ENCODE measurements at places on chromosomes 7 and 10.

DNA sequence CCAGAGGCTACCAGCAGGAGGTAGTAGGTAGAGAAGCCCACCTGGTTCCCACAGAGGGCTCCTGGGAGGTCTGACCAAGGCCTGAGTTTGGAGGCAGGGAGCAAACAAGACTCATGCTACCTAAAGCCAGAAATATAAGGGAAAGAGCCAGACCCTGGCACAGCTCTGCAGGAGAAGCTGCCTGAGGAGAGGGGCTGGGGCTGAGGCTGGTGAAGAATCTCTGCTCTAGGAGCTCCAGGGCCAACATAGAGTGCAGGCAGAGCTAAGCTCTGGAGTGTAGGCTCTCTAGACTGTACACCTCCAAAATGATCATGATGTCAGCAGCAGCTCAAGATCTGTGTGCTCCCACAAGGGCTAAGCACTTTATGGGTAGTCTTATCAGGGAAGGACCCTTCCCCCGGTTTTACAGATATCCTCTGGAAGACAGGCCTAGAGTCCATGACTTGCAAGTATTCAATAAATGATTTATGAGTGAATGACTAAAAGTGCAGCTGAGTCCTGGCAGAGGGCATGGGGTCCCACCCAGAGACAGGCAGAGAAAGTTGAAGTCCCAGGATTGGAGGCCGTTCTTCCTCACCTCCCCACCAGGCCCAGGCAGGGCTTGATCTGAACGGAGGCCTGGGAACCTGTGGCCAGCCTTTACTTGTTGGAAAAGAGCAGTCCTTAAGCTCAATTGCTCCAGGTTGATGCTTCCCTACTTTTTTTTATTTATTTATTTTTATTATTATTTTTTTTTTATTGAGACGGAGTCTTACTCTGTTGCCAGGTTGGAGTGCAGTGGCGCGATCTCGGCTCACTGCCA lies 71.5 kb upstream of the LRRC4 start:
- DNase-seq = no peak

DNA sequence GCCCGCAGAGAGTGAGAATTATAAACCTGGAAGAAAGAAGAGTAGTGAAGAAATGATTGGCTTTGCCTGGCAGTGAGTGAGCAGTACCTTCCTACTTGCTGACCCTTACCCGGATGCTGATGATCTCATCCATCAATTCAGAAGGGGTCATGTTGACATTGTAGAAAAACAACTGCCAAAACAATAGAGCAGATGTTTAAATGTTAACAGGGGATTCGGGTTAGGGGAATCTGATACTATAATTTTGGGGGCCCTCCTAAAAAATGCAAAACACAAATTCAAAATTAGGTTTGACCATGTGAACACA lies 78.1 kb downstream of the MYOF start:
- no peak for DNase-seq

GRCh38 chr7:47351233-47352154 lies 230.4 kb downstream of the TNS3 start:
- DNase-seq = no peak

DNA sequence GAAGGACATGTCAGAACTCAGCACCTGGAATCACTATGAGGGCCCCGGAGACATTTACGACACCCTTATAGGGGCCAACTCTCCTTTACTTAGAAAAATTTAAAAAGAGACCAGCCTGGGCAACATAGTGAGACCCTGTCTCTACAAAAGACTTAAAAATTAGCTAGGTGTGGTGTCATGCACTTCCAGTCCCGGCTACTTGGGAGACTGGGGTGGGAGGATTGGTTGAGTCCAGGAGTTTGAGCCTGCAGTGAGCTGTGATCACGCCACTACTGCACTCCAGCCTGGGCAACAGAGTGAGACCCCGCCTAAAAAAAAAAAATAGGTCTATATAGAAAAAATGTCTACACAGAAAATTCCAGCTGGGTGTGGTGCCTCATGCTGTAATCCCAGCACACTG lies 7.5 kb upstream of the CYTH3 start:
- no peak for DNase-seq

DNA sequence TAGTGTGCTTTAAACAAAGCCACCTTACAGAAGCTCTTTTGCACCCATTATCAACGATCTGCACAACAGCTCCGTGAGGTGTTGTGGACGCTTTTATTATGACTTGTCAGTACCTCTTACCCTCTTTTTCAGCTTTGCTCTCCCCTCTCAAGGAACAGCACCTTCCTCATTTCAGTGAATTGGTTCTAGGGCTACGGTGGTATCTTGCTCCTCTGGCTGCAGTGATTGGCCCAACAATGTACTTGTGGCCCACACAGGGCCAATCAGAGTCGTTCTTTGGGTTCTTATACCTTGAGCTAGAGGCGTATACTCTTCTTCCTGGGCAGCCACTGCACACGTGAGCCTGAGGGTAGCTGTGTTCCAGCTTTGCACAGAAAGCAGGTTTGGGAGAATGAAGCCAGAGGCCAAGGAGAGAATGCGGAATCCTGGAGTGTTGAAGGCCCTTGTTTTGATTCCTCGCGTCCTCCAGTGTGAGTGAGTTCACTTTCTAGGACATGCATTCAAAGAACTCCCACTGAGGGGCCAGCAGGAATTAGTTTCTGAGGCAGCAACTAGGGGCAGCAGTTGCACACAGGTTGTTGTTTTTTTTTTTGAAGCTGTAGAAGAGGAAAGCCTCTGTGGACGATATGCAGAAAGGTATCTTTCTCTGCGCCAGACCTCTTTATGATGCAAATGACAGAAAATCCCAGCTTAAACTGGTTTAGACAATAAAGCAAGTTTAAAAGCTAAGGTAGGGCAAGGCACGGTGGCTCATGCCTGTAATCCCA lies 49.8 kb upstream of the PDZD8 start:
- DNase-seq = no peak

DNA sequence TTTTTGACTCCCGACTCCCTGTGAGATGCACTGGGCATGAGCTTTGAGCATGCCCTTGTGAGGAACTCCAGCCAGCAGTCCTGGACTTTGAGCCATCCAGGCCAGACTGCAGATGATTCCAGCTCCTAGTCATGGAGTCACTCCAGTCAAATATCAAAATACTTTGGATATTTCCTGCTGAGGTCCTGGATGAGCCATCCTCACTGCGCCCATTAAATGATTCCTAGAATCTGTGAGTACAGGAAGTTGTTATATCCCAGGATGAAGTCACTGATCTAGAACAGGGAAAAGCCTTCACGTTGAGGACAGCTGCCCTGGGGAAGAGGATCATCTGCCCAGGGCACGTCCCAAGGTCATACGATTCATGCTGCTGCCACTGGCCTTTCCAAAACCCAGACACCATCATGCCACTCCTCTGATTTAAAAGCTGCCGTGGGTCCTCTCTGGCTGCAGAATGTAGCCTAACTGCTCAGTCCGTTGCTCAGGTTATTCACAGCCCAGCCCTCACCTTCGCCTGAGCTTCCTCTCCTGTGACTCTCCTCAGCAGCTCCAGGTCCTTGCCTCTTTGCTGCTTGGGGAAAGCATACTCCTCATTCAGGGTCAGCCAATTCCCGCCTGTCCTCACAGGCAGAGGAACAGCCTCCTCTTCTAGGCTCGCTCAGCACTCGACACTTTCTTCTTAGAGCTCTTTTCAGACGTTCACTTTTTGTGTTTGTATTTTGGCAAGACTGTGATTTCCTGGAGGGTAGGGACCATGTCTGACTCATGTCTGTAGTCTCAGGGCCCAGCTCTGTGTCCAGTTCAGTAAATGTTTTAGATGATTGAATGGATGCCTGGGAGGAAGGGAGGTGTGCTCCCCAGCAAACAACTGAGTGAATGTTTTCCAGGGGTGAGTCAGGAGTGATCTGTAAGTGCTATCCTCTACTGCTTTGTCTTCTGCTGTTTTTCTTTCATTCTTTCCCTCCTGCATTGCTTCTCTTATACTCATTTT lies 157.8 kb downstream of the SNX10 start:
- no peak for DNase-seq

Data from AG04450 (cell line).